ENCODE measurements at places on chromosomes 2 and 18. TPM values are rescaled to one million over a fixed set of nuclear protein-coding genes. Genes with fewer than 3 reads are reported as not detected.

DCC gene
- total RNA-seq, result not detected

SP9 gene
- total RNA-seq, result not detected

NOSTRIN gene
- total RNA-seq, result not detected

DNA sequence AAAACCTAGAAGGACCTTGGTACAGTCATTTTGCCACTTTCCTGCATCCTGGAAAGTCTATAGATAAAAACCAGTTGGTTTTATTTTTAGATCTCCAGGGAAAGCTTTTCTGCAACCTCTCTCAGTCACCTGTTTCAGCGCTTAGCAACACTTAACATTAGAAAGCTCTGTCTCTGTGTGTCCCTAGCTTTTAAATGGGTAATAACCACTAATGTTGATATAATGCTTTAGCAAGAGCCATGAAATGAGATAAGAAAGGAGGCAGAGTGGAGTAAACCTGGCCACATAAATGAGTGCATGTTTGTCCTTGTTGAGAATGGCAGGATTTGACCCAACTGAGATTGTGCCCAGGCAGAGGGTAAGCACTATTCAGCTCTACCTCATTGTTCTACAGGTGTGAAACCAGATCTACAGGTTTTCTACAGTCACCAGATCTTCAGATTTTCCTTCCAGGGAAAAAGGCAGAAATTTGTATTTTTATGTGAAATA, 44.8 kb downstream of the MARCHF4 start:
- no peaks in the 10 kb centered on the region for H3K27me3 ChIP-seq
- H3K4me1 ChIP-seq, result peaks cover 3% of the 10 kb centered on the region
- no peaks in the 10 kb centered on the region for H3K36me3 ChIP-seq

GRCh38 chr2:85635011-85635410, 19.0 kb downstream of the USP39 start:
- H3K4me3 ChIP-seq, result no peak overlapping the region
- peaks cover 19% of the 10 kb centered on the region for H3K36me3 ChIP-seq
- H3K27ac ChIP-seq, result peak overlapping the region; percentile 57
- no peak for DNase-seq
- no peaks in the 10 kb centered on the region for H3K27me3 ChIP-seq

DNA sequence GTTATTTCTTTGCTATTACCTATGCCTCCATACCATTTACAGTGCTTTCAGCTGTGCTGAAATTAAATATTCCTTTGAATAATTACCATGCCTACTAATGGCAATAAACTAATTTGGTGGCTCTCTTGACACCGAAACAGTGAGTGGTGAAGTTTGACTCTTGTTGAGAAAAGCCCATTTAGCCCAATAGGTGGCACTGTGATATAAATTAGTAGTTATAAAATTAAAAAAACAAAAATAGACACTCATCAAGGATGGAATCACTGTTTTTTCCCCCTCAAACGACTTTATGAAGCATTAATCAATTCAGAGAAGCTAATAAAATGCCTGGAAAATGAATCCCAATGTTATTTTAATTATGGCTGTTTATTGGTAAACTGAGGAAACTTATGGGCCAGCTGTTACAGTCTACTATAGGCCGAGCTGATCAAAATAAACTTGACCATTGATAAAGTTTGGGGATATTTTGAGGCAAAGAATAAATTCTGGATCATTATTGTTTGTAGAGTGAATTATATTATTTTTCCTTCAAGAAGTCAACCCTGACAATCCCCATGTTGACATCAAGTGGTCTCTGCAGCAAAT, 339.6 kb downstream of the TRIB2 start:
- H3K4me1 ChIP-seq, result peaks cover 2% of the 10 kb centered on the region
- no peak overlapping the region for H3K4me3 ChIP-seq
- DNase-seq, result no peak
- no peaks in the 10 kb centered on the region for H3K36me3 ChIP-seq
- H3K27ac ChIP-seq, result no peak overlapping the region
- H3K27me3 ChIP-seq, result peaks cover 28% of the 10 kb centered on the region

- peaks cover 3% of the 10 kb centered on the region for H3K36me3 ChIP-seq
- H3K27me3 ChIP-seq, result peaks cover 4% of the 10 kb centered on the region
- H3K4me3 ChIP-seq, result no peak overlapping the region
- H3K27ac ChIP-seq, result no peak overlapping the region
- no peak for DNase-seq
- peaks cover 21% of the 10 kb centered on the region for H3K4me1 ChIP-seq
These were observed 54.3 kb downstream of the EDAR start for GRCh38 chr2:108934583-108935245.

DNA sequence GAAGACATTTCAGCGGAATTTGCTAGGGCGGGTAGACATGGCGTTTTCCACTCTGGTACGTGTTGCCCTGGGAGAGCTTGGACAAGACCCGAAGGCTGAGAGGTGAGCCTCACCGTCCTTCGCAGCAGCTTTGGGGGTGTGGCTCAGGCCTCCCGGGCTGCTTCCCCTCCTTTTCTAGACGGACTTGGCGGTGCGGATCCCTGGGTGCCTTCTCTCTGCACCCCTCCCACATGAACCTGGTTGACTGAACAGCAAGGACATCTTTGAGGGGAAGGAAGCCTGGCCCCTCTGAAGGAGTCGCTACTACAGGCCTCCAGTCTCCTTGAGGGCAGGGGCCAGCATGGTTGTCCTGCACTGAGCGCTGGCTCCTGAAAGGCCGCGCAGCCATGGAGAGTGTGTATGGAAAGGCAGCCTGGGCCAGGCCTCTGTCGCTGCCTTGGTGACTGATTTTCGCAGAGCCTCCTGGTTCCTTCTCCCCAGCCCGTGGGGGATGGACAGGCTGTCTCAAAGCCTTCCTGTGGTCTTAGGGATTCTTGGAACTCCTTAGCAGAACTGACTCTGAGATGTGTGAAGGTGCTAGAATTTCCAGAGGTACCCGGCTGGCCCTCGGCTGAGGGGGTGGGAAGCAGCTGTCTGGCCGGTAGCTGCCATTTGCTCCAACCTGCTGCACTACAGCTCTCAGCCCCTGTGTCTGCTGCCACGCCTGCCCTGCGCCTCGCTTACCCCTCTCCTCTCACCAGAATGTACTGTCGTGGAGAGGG, 9.9 kb downstream of the CNNM4 start:
- no peak for DNase-seq
- peak overlapping the region; percentile 60 for H3K27ac ChIP-seq
- H3K27me3 ChIP-seq, result no peaks in the 10 kb centered on the region
- no peaks in the 10 kb centered on the region for H3K36me3 ChIP-seq

- peak overlapping the region; percentile 59 for H3K27ac ChIP-seq
- H3K4me1 ChIP-seq, result peaks cover 22% of the 10 kb centered on the region
- no peaks in the 10 kb centered on the region for H3K36me3 ChIP-seq
- no peak for DNase-seq
- no peaks in the 10 kb centered on the region for H3K27me3 ChIP-seq
These were observed 121.9 kb downstream of the HDAC4 start for GRCh38 chr2:239278941-239279365.

DNA sequence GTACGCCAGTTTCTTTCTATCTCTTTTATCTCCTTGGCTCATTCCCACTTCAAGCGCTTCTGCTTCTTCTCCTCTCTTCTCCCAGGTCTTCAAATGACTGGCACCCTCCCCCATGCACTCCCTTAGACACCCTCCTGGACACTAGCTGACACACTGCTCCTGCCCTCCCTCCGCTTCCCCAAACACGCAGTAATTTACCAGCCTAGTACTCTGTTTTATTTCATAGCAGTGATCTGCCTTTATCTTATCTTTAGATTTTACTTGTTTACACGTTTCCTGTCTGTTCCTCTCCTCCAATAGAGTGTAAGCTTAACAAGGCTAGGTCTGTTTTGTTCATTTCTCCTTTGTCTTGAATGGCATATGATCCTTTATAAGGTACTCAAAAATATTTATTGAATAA, 93.9 kb downstream of the SCN3A start:
- no peak overlapping the region for H3K27ac ChIP-seq
- no peak for DNase-seq
- H3K4me3 ChIP-seq, result no peak overlapping the region

GRCh38 chr2:145593280-145593679, 1073.4 kb upstream of the ZEB2 start:
- no peaks in the 10 kb centered on the region for H3K4me1 ChIP-seq
- H3K27ac ChIP-seq, result no peak overlapping the region
- H3K36me3 ChIP-seq, result no peaks in the 10 kb centered on the region

GRCh38 chr2:85922199-85922598, 33.4 kb upstream of the ST3GAL5 start:
- peaks cover 10% of the 10 kb centered on the region for H3K4me1 ChIP-seq
- H3K27me3 ChIP-seq, result peaks cover 26% of the 10 kb centered on the region
- H3K36me3 ChIP-seq, result peaks cover 11% of the 10 kb centered on the region
- no peak for DNase-seq
- H3K27ac ChIP-seq, result no peak overlapping the region

ACADL gene
- total RNA-seq, result not detected

DTNA gene
- not detected for total RNA-seq

DNA sequence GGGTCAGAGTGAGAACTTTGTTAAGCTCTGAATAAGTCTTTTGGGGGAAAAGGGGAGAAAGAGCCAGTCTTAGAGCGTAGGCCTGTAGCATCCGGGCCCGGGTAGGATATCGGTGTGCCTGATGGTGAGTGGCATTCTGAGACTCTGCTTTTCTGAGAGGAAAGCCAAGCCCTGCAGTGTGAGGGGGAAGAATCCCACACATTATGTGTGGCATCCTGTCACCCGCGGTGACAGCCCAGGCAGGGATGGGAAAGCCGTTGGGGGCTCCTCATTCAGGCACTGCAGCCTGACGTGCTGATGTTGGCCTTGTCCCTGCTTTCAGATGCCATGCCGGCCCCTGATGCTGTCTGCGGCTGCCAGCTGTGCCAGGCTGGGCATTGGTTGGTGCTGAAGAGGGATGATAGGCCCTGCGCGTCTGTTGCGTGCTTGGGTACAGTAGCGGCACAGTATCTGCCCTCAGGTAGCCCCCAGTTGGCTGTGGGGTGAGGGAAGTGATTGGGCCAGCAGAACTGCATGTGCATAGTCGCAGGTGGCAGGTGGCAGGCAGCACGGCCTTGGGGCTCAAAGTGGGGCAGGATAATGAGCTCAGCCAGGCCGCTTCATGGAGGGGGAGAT, 37.6 kb downstream of the GLI2 start:
- no peak for DNase-seq
- no peaks in the 10 kb centered on the region for H3K36me3 ChIP-seq
- H3K27ac ChIP-seq, result no peak overlapping the region
- peaks cover 2% of the 10 kb centered on the region for H3K4me1 ChIP-seq
- no peak overlapping the region for H3K4me3 ChIP-seq

GRCh38 chr2:65371074-65371434, 61.3 kb downstream of the SPRED2 start:
- peaks cover 5% of the 10 kb centered on the region for H3K27me3 ChIP-seq
- no peak for DNase-seq
- no peaks in the 10 kb centered on the region for H3K36me3 ChIP-seq
- peaks cover 5% of the 10 kb centered on the region for H3K4me1 ChIP-seq
- no peak overlapping the region for H3K4me3 ChIP-seq
